ENCODE measurements at places on chromosomes 7 and 10.

DNA sequence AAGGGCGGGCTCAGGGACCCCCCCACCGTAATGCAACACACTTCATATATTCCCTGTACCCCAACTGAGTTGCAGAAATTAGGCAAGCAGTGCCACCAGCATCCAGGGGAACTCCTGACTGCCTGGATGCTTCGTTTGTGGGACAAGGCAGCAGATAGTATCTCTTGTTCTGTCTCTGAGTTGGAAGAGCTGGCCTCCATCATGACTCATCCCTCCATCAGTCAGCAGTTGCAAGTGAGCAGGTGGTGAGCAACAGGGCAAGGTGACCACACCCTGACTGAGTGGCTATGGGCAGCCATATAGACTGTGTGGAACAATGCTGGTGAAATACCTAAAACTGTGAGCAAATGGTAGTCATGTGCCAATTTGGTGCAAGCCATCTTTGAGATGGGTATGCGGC is 22.8 kb upstream of the ADAMTS14 start:
- no peak for DNase-seq

GRCh38 chr10:52300599-52301277 is 13.3 kb upstream of the DKK1 start:
- no peak for DNase-seq

DNA sequence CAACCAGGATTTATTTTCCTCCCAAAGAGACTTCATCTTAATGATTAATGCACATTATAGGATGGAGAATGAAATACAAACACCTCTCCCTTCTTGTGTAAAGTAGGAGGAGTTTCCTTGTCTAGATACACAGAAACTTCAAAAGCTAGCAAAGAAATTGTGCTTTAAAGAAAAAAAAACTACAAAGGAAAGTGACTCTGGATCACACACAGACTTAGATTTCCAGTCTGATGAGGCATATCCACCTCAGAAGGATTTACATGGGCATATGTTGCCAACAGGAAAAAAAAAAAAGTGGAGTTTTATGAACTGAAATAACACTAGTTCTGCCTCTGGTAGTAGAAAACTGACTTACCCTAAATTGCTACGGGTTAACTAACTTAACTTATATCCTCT is 449.6 kb downstream of the KCNMA1 start:
- no peak for DNase-seq

GRCh38 chr10:104391150-104391968 is 37.7 kb downstream of the CFAP58 start:
- no peak for DNase-seq

DNA sequence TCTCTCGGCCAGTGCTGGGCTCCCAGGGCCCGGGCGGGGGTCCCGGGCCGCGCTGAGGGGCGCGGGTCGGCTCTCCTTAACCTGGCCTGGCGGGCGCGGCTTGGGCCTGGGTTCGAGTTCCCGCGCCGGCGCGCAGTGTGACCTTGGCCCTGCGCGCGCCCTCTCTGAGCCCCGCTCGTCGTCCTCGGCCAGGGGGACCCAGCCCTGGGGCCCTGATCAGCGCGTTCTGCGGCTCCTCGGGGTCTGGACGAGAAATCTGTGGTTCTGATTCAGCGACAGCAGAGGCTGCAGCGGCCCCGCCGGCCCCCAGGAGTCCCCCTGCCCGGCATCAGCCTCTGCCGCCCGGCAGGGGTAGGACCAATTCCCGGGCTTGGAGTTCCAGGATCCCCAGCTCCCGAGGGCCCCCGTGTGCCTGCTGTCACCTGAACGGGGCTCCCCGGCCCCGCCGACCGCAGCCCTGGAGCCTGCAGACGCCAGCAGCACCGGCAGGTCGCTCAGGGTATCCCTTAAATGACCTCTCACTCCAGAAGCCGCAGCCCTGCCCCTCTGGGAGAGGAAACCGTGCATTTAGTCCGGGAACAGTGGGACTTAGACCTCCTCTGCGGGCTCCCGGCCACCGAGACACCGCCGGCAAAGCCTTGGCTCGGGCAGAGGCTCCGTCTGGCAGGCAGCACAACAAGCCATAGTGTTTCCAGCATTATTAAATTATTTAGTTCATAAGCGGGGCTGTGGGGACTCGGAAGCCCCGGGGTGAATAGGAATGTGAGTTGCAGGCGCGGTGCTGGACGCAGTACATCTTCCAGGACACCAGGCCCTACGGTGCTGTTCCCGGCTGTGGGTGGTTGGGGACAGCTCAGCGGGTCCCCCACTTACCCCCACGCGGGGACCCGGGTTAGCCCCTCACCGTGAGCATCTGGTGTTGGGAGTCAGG is 572 bp downstream of the CHST12 start:
- no peak for DNase-seq

Data from MV-4-11 (cell line).